ENCODE measurements at places on chromosomes 3 and 15.
A peak's percentile ranks its signal among the peaks of the same experiment; 100 is the strongest.

DNA sequence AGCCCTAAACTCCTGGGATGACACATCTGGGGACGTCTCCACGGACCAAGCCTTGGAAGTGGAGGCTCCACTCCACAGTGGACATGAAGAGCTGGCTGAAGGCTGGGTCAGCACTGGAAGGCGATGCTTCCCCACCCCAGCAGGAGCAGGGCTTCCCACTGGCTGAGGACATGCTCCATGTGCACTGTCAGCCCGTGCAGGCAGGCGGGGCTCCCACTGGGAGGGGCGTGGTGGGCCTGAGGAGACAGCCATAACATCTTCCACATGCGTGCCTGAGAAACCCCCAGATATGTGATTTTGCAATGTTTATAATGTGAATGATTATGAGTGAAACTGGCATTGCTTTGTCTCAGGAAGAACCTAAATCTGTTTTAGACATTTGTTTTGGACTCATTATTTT, 231.3 kb downstream of the KLF13 start:
- no peak overlapping the region for H3K27ac ChIP-seq
- H3K27me3 ChIP-seq, result no peaks in the 10 kb centered on the region

DNA sequence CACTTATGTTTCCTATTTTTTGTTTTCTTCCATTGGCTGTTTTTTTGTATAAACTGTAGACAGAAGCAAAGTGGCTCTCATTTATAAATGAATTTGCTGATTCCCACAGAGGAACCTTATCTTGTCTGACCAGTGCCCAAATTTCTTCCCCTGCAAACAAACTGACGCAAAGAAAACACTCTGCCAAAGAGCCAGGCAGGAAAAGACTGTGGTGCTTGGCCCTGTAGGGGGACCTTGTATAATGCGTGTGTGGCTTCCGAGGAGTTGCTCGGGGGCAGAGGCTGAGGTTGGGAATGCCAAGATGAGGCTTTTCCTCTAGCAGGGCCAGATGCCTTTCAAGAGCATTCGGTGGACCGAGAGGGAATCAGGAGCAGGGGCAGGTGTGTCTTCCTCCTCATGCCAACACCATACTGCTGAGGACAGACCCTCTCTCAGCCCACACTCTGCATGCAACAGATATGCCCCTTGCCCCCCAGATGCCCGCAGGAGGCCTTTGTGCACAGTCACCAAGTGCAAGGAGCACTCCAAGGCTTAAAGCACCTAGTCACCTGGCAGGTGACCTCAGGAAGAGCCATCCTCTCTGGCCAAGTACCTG, 104.3 kb upstream of the ABHD17C start:
- DNase-seq, result no peak
- H3K36me3 ChIP-seq, result no peaks in the 10 kb centered on the region
- H3K27ac ChIP-seq, result no peak overlapping the region
- no peaks in the 10 kb centered on the region for H3K27me3 ChIP-seq
- H3K4me3 ChIP-seq, result no peak overlapping the region

- peaks cover 9% of the 10 kb centered on the region for H3K27me3 ChIP-seq
- peak overlapping the region; percentile 23 for H3K4me3 ChIP-seq
- no peak for DNase-seq
- H3K27ac ChIP-seq, result peak overlapping the region; percentile 94
Measured at GRCh38 chr15:67839499-67839928, 331 bp downstream of the RNU6-1 start.

DNA sequence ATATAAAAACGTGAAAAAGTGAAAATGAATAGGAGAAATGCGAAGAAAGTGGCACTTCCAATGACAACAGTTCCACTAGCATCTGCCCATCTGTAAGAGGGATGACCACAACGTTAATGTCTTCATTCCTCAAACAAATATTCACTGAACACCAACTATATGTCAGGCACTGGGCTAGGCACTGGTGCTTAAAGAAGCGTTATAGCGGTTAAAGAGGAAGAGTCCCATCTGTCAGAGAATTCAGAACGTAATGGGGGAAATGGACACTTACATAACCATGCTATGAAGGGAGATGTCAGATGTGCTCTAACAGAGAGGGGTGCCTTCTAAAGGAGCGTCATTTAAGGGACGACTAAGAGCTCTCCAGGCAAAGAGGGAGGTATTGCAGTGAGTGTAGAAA, 8.2 kb downstream of the RUBCN start:
- peak; percentile 19 for DNase-seq
- no peak overlapping the region for H3K4me3 ChIP-seq
- no peaks in the 10 kb centered on the region for H3K4me1 ChIP-seq
- H3K36me3 ChIP-seq, result no peaks in the 10 kb centered on the region

DNA sequence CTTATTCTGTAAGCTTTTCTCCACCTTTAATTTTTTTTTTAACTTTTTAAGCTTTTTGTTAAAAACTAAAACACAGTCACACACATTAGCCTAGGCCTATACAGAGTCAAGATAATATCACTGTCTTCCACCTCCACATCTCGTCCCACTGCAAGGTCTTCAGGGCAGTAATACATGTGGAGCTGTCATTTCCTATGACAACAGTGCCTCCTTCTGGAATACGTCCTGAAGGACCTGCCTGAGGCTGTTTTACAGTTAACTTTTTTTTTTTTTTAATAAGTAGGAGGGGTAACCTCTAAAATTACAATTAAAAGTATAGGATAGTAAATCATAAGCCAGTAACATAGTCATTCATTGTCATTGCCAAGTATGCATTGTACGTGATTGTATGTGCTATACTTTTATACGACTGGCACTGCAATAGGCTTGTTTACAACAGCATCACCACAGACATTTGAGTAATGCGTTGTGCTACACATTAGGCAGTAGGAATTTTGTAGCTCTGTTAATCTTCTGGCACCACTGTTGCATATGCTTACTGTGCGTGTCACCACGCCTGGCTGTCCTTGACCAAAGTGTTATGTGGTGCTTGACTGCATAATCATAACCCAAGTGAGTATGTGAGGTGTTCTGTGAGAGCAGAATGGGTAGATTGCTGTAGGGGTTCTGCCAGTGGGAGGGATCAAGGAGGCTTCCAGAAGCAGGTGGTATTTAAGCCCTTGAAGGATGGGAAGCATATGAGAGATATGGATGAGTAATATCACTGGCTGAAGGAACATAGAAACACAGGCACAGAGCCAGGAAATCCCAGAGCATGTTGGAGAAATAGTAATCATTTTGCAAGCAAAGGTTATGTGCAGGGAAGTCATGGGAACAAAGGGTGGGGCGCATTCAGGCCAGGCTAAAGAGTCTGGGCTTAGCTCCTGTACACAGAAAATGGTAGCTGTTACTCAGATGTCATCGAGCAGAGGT, 18.3 kb downstream of the FBXO22 start:
- H3K27me3 ChIP-seq, result no peaks in the 10 kb centered on the region
- DNase-seq, result peak; percentile 64
- no peak overlapping the region for H3K4me3 ChIP-seq

GRCh38 chr3:115085197-115085865, 61.8 kb downstream of the ZBTB20 start:
- H3K4me1 ChIP-seq, result no peaks in the 10 kb centered on the region
- no peak for DNase-seq
- H3K36me3 ChIP-seq, result no peaks in the 10 kb centered on the region

DNA sequence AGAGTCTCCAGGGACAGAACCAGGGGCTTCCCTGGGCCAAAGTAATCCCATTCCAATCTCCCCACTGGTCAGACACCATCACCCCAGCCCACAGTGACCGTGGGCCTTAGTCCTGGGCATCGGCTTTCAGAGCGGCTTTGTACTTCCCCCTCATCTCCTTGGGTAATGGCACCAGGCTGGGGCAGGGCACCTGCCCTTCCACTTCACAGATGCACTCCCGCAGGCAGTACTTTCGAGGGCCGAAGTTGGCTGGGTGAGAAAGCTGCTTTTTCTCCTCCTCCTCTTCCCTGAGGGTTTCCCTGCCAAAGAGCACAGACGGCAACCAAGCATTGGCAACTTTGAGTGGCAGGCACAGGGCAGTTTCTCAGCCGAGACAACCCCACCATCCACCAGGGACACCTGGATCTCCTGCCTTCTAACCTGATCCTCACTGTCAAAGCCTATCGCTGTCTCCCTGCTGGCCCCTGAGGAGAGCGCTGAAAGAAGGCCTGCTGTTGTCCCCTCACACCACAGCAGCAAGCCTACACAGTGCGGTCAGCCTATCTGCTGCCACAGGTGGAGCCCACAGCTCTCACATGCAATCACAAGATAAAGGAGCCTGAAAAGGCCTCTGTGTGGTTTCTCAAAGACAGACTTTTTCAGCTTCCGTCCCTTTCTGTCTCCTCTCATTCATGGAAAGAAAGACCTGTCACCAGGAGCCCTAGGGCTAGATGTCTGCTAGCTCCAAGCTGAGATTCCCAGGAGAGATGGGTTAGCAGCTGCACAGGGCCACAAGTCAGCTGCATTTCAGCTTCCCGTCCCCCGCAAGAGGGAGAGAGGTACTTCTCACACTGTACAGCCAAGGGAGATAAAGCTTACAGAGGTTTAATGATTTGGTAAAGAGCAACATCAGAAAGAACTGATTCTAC, 12.5 kb downstream of the MRPS25 start:
- no peak for DNase-seq
- H3K27me3 ChIP-seq, result no peaks in the 10 kb centered on the region
- H3K27ac ChIP-seq, result no peak overlapping the region
- peaks cover 40% of the 10 kb centered on the region for H3K36me3 ChIP-seq

DNA sequence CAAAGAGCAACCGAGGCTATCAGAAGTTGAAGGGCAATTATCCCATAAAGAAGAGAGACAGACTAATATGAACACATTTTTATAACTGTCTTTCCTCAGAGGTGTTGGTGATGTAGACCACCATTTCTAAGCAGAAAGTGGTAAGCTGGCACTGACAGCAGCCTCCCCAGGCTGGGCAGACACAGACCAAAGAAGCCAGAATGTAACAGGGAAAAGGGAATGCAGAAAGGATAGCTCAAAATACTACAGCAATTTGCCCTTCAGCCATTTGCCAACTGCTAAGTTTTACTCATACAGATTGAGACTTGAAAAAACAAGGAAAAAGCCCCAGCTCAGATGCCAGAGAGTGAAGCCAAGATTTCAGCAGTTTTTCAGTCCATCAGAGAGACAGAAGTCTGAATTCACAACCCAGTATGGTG, 73.5 kb upstream of the ABI3BP start:
- no peak for DNase-seq
- H3K36me3 ChIP-seq, result no peaks in the 10 kb centered on the region
- no peaks in the 10 kb centered on the region for H3K4me1 ChIP-seq
- H3K4me3 ChIP-seq, result peak overlapping the region; percentile 3

GRCh38 chr3:189841473-189842205, 210.4 kb downstream of the TP63 start:
- no peaks in the 10 kb centered on the region for H3K27me3 ChIP-seq
- H3K27ac ChIP-seq, result no peak overlapping the region
- no peaks in the 10 kb centered on the region for H3K4me1 ChIP-seq
- no peaks in the 10 kb centered on the region for H3K36me3 ChIP-seq
- no peak overlapping the region for H3K4me3 ChIP-seq

DNA sequence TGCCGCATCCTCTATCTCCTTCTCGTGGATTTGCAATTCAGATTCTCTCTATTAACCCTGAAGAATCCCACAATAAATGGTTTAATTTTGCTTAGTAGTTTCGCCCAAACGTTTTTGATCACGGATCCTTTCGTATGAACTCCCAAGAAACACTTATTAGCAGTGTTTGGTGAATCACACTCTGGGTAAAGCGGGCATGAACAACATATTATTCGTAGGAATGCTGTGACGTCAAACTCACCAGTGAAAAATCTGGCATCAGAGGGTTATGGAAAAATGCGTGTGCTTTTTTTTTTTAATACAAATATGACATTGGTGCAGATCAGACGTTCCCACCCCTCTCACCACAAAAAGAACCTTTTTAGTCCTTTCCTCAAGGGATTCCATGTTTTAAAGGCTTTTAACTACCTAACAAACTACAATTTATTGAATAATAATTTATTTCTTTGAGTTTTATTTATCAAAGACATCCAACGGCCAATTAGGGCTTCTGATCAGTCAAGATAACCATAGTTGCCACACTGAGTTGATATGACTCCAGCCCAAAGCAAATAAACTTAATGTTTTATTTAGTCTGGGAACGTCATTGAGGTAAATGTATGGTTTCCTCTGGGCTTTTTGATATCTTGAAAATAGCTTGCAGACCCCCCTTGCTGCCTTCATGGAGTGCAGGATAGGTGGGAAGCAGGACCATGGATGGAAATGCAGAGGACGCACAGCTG, 45.5 kb upstream of the CGNL1 start:
- DNase-seq, result no peak
- H3K36me3 ChIP-seq, result no peaks in the 10 kb centered on the region
- no peaks in the 10 kb centered on the region for H3K4me1 ChIP-seq
- no peak overlapping the region for H3K27ac ChIP-seq

GRCh38 chr3:112360561-112360960, 27.6 kb downstream of the CD200 start:
- no peaks in the 10 kb centered on the region for H3K36me3 ChIP-seq
- peak overlapping the region; percentile 84 for H3K27ac ChIP-seq
- H3K27me3 ChIP-seq, result no peaks in the 10 kb centered on the region
- peaks cover 5% of the 10 kb centered on the region for H3K4me1 ChIP-seq
- no peak overlapping the region for H3K4me3 ChIP-seq
- peak; percentile 77 for DNase-seq

DNA sequence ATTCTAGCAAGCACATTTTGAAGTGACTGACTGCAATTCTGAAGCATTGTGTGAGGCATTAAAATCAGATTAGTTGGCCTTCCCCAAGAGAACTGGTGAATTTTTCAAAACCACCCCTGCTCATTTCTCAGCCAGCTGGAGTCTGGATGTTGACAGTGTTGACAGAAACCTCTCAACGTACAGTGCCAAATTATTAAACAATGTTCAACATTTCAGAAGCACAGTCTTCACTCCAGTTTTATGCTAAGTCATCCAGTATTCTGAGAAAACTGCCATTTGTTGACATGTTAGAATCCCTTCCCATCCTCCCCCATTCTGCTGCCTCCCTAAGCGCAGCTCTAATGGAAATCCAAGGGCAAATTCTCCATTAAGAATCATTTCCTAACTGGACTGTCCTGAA, 369.3 kb upstream of the TRIM42 start:
- H3K36me3 ChIP-seq, result no peaks in the 10 kb centered on the region
- H3K27me3 ChIP-seq, result no peaks in the 10 kb centered on the region
- no peak overlapping the region for H3K4me3 ChIP-seq
- no peaks in the 10 kb centered on the region for H3K4me1 ChIP-seq
- no peak for DNase-seq

GRCh38 chr3:81995329-81995728, 233.9 kb upstream of the GBE1 start:
- no peaks in the 10 kb centered on the region for H3K36me3 ChIP-seq
- no peak overlapping the region for H3K4me3 ChIP-seq

DNA sequence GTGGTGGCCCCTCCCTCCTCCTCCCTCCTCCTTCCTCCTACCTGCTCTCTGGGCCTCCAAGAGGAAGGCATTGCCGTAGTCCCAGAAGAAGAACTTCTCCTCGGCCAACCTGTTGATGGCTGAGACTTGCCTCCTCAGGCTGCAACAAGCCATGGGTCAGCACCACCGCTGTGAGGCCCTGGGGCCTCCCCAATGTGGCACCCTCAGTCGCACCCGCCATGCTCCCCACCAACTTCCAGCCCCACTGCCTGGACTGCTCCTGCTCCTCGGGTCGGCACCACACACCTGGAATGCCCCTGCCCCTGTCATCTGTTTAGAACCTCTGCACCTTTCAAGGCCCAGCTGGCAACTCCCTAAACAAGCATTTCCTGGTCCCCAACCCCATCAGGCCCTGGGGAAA, 17.6 kb downstream of the UROC1 start:
- no peak for DNase-seq
- H3K27ac ChIP-seq, result no peak overlapping the region
- no peaks in the 10 kb centered on the region for H3K4me1 ChIP-seq
- no peaks in the 10 kb centered on the region for H3K27me3 ChIP-seq

GRCh38 chr3:110234831-110235230, 836.8 kb upstream of the NECTIN3 start:
- H3K27ac ChIP-seq, result no peak overlapping the region
- H3K36me3 ChIP-seq, result no peaks in the 10 kb centered on the region
- no peak for DNase-seq
- H3K4me3 ChIP-seq, result no peak overlapping the region

All from ascending aorta (tissue), 2 donors.